Central memory CD4-positive, alpha-beta T cell (primary cell): ENCODE measurements at places on chromosomes 4 and X.

DNA sequence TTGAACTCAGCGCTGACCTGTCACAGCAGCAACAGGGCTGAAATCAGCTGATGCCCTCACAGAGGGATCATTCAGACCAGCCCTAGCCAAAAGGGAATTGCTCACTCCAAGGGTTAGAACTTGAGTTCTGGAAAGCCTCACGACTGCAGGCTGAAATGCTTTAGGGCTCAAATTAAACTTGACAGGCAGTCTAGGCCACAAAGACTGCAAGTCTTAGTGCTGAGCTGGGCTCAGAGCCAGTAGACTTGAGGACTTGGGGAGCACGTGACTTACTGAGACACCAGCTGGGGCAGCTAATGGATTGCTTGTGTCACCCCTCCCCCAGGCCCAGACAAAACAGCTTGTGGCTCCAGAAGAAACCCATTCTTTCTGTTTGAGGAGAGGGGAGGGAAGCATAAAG is 119.0 kb upstream of the SLC6A14 start:
- no peak for DNase-seq

DNA sequence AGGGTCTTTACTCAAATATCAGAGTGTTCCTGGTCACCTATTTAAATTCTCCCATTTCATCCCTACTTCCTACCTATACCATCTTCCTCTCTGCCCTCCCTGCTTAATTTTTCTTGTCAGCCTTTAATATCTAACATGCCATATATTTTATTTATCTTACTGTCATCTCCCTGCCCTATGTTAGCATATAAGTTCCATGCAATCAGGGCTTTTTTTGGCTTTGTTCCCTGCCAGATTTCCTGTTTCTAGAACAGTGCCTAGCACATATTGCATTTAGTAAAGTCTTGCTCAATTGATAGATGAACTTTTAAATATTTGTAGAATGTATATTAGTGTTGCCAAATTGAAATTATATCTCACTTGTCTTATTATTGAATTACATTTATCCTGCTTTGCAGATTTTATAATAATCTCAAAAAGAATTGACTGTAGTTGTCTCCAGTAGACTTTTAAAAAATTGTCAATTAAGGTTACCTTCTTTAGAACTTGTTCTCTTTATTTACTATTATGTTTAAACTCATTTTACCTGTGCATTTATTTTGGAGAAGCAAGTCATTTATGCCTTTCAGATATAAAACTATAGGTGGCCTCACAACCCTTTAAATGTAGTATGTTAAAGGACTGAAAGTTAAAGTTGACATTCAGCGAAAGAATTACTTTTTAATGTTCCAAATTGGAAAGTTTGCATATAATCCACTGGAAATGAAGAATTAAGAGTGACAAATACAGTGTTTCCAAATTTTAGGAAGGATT is 108.2 kb upstream of the BMPR1B start:
- no peak for DNase-seq

DNA sequence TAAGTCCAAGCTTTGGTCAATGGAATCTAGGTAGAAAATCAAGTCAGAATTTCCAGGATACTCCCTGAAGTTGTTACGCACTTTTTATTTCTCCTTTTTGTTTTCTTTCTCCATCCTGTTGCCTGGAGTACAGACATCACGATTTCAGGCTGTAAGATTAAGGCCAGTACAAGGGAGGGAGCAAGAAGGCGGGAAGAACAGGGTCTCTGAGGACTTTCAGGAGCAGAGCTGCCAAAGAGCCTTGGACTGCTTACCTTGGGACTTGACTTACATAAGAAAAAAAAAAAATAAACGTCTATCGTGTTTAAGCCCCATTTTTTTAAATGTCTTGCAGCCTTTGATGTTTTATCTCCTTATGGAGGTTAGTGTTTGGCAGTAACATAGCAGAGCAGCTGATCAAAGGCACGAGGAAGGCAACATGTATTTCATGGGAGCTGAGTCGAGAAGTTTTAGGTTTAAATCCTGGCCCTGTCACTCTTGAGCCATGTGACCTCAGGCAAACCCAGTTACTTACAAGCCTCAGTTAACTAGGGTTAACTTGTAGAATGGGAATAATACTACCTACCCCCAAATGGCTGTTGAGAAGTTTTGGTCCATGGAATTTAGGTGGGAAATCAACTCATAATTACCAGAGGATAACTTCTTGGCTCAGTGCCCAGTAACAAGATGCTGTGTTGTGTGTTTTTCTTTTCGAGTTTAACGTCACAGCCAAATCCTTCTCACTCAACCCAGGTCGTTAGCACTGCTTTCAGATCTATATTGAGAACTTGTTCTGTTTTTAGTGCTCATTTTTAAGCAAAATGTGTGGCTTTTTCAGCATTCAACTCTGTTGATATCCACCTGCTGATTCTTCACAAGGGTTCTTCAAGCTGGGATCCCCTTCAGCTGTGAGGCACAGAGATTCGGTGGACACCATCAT is 106.8 kb downstream of the CLNK start:
- no peak for DNase-seq

- DNase-seq: no peak
These were observed 165.5 kb upstream of the PDE5A start for GRCh38 chr4:119794113-119794512.

- DNase-seq: peak; percentile 9
These were observed 147.2 kb upstream of the DKK2 start for GRCh38 chr4:107183155-107183774.

DNA sequence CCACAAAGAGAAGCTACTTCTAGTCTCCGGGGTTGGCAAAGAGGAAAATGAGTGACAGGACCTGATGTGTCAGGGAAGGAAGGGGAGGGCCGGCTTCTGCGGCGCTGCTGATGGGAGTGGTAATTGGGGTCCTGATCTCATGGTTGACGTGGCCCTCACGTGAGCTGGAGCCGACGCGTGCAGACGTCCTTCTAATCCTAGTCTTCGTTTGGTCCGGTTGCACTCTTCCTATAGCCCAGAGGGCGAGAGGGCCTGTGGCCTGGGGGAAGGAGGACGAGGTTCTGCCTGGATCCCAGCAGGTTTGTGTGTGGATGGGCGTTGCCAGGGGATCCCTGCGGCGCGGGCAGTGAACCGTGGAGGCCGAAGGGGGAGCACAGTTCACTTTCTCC is at the start of gene ARMCX1:
Gene ARMCX1 (plus strand): TSS at position 186 of the 389 bp plus-strand sequence. CDS start 2,384 bp downstream, outside the sequence.
- DNase-seq: no peak
